Right renal cortex interstitium (tissue), 3 donors: ENCODE measurements at places on chromosomes 3 and 15. TPM values are rescaled to one million over a fixed set of nuclear protein-coding genes. Genes with fewer than 3 reads are reported as not detected.

DNA sequence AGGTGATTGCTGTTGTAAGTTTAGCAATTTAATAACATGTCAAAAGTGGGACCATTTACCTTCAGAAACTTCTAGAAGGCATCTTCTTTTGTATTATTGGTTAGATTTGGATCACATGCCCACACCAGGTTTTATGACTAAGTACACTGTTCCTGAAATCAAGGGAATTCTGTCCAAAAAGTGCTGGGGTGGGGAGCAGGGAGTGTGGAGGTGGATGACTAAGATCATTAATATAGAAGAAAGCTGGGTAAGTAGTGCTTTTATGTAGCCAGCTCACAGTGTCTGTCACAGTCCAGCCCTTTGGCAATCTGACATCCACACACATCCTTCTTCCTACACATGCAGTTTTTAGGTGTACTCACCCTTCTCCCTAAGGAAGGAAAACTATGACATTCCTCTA, 120.0 kb downstream of the TMCO5A start:
- DNase-seq, result no peak

DNA sequence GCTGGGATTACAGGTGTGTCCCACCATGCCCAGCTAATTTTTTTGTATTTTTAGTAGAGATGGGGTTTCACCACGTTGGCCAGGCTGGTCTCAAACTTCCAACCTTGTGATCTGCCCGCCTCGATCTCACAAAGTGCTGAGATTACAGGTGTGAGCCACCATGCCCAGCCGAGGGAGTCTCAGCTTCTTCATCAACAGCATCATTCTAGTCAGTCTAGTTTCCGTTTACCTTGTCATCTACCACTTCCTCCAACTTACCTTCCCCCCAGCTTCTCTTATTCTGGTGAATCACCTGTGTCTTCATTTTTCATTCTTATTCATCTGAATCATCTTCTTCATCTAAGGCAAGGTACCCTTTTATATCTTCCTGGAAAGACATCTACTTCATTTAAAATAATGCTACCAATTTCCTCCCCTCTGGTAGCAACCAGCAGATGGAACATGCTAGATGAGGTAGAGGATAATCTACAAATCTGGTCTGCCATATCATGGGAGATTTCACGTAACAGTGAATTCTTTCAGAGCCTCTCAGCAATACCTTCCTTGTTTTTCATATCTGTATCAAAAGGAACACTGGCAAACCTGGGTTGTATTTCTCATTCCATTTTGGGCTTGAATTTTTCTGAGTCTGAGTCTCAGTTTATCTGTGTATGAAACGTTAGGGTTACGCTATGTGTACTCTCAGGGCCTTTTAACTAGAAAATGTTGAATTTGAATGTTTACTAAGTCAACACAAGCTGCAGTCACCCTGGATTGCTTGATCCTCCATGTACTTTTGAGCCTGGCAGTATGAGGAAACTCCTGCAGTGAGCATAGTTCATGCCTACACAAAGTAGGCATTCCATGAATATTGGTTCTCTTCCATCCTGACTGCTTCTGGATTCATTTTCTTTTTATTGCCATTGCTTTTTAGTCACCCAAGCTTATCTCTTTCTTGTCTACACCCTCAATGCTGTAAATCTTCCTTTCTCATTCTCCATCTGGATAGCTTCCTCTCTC, 16.8 kb downstream of the LPP start:
- no peak for DNase-seq

- DNase-seq, result no peak
Measured at GRCh38 chr15:45179221-45179985, 8.4 kb downstream of the SHF start.

DNA sequence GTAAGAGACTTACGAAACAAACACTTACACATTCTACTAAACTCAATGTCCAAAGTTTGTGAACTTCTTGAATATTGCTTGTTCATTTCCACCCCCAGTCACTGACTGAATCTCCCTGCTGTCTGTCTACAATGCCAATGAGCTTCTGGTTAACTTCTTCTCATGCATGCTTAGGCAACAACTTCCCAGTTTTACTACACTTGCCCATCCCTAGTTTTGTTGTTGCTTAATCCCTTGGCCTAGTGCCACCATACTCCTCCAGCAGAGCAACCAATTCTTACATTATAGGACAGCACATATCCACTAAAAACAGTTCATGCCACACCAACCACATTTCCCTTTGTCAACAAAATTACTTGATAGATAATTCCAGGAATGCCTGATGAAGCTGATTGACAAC, 40.9 kb upstream of the CCR2 start:
- DNase-seq, result no peak

DNA sequence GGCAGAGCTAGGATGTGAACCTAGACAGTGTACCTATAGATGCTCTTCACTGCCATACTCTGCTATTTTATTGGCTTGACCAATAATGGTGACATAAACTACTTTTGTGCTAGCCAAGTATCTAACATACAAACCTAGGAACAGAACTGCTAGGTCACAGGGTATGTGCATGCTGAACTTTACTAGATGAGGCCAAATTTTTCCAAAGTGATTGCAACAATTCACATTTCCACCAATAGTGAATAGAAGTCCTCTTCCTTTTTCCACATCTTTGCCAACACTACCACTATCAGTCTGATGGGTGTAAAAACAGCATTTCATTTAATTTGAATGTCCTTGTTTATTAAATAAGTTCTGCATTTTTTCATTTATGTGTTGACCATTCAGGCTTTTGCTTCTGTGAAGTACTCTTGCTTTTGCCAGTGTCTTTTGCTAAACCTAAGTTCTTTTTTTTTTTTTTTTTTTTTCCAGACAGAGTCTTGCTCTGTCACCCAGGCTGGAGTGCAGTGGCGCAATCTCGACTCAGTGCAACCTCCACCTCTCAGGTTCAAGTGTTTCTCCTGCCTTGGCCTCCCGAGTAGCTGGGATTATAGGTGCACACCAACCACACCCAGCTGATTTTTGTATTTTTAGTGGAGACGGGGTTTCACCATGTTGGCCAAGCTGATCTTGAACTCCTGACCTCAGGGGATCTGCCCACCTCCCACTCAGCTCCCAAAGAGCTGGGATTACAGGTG, 54.1 kb downstream of the DCAF1 start:
- no peak for DNase-seq

DNA sequence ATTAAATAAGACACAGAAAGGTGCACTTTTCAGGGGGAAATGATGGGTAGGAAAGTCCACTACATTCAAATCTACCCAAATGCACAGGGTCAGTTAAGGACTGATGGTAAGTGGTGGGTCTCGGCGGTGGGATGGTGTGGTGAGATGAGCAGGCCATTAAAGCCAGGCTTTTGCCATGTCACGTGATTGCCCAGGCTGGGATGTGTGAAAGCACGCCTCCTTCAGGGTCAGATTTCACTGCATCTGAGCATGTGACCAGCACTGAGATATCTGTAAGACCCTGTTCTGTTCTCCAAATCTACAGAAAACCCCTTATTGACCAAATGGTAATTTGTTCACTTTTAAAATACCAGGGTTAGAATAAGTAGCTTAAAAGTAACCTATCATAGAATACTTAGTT, 301.5 kb downstream of the MEX3B start:
- no peak for DNase-seq

- DNase-seq, result no peak
Measured at GRCh38 chr15:67838789-67839332, 984 bp downstream of the RNU6-1 start.

- peak; percentile 51 for DNase-seq
Measured at GRCh38 chr15:42273900-42274701, 868 bp upstream of the TMEM87A start.

The MAPK6 gene
- polyA plus RNA-seq, result 45.7 TPM

The C3orf85 gene
- polyA plus RNA-seq, result 19.0 TPM

The NECTIN3 gene
- polyA plus RNA-seq, result 41.4 TPM

The DAPK2 gene
- polyA plus RNA-seq, result 3.9 TPM

The PTX3 gene
- 5.6 TPM for polyA plus RNA-seq
